ENCODE measurements at places on chromosomes 4 and X.

GRCh38 chr4:83109480-83110222 is 4.9 kb downstream of the PLAC8 start:
- peak; percentile 90 for DNase-seq

- no peak for DNase-seq
Observed at GRCh38 chrX:46354481-46354880, 190.7 kb downstream of the ZNF674 start.

GRCh38 chr4:99917575-99917974 is 23.3 kb upstream of the LAMTOR3 start:
- DNase-seq = no peak

GRCh38 chr4:110867251-110867960 is 244.5 kb upstream of the PITX2 start:
- DNase-seq = no peak

DNA sequence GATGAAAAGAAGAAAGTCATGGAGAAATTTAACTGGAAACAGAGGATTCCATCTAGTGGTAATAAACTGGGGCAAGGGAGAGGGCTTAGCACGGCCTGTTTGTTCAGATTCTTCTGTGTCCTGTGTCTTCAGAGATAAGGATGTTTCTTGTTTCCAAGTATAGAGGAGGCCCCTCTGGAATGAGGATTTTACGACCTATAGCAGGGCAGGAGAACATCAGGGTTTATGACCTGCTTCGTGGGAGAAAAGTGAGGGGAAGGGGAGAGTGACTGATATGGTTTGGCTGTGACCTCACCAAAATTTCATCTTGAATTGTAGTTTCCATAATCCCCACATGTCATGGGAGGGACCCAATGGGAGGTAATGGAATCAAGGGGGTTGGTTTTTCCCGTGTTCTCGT is 93.0 kb upstream of the LDB2 start:
- DNase-seq = no peak

GRCh38 chr4:108828620-108829019 is 65.8 kb upstream of the ETNPPL start:
- DNase-seq = peak; percentile 17

DNA sequence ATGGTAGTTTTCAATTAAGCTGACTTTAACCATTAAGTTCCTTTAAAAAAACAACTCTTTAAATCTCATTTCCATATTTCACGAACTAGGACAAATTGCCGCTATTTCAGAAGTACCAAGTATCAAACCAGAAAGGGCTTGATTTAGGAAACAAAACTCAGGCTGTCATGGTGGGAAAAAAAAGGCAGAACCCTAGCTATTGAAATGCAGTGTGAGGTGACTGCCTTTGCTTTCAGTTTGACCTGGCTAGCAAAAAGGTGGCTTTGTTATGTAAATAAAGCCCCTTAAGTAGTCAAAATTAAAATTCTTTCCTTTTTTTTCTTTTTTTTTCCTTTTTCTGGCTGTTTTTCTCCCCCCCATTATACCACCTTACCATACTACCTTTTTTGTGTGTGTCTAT is 40.6 kb upstream of the CYP2U1 start:
- DNase-seq = no peak

GRCh38 chrX:54980334-54980733 is 13.7 kb downstream of the PFKFB1 start:
- DNase-seq = no peak

GRCh38 chrX:109710181-109710580 is 22.9 kb downstream of the ACSL4 start:
- DNase-seq = no peak

GRCh38 chr4:152946446-152946845 is 10.3 kb downstream of the FHDC1 start:
- no peak for DNase-seq

DNA sequence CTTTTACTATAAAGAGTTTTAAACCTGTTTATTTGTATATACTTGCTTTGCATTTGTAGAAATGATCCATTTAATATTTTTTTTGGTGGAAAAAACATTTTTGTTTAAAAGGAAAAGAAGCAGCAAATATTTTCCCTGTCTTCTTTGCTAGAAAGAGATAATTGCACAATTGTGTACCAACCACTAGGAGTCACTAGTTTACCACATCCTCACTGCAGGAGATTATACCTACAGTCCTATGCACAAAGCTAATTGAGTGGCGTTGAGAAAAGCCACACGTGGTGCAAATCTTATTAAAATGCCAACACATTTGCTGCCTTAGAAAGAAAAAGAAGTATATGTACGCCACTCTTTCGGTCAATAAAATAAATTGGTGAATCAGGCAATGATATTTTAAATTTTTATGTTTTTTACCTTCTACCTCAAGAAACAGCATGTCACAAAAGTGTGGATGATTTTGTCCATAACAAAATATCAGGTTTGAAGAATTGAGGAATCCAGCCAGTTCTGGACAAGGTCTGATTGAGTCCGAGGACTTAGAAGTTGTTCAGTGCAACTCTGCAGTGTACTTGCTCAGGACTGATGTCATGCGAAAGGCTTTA is 102.9 kb downstream of the GRXCR1 start:
- DNase-seq = peak; percentile 78

GRCh38 chr4:83405844-83406816 is 49.5 kb downstream of the HELQ start:
- no peak for DNase-seq

- no peak for DNase-seq
Observed at GRCh38 chr4:164871673-164872072, 5.3 kb upstream of the APELA start.

- no peak for DNase-seq
Observed at GRCh38 chr4:178917756-178918155, 1475.5 kb upstream of the AGA start.

DNA sequence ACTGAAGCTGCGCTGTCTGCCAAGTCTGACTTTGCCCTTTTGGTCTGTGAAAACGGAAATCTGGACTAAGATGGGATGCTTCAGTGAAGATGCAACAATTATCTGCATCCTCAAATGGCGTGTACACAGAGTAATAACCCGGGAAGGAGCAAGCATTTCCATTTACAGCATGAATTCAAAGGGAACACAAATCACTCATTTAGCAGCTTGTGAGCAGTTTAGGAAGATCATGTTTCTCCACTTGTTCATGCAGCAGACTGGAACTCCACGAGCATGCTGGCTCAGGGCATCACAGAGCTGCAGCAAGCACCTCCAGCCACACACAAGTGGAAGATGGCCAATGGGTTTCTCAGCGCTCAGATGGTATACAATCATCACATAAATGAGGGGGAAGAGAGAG is 175.5 kb downstream of the NLGN4X start:
- DNase-seq = peak; percentile 97
